ENCODE measurements at places on chromosomes 7 and 10. TPM values are rescaled to one million over a fixed set of nuclear protein-coding genes. Genes with fewer than 3 reads are reported as not detected.

Gene AP4M1
- total RNA-seq, result 16.0 TPM

Gene JAKMIP3
- 0.13 TPM for total RNA-seq

Gene LLCFC1
- not detected for total RNA-seq

Gene SPDYE2
- total RNA-seq, result not detected

Gene PLEKHS1
- not detected for total RNA-seq

Gene HABP2
- not detected for total RNA-seq

Gene CYP2C18
- total RNA-seq, result not detected

Measured in smooth muscle cell of the pulmonary artery (primary cell).